ENCODE measurements at places on chromosomes 13 and 19. TPM values are rescaled to one million over a fixed set of nuclear protein-coding genes. Genes with fewer than 3 reads are reported as not detected.

GRCh38 chr19:38683393-38684077 is 36.1 kb downstream of the ACTN4 start:
- DNase-seq, result no peak
- H3K4me3 ChIP-seq, result no peak overlapping the region
- H3K36me3 ChIP-seq, result peaks cover 21% of the 10 kb centered on the region
- peak overlapping the region; percentile 88 for H3K27ac ChIP-seq

DNA sequence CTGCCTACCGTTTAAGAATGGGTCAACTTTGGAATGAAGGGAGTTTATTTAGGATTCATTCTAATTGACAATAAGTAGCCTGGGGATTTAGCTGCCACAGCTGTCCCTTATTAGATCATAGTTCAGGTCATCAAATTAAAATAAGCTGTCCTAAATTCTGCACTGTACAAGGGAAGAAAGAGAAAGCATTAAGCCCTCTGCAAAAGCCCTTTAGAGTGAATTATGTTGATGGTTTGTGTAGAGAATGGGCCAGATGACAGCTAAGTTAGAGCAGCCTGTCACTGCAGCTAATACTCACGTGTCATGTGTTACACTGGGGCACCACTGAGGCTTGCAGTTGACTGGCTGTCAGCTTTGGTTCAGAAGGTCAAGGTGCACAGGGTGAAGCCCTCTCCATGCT is 737.1 kb upstream of the SLC10A2 start:
- no peaks in the 10 kb centered on the region for H3K27me3 ChIP-seq
- no peak overlapping the region for H3K27ac ChIP-seq
- H3K36me3 ChIP-seq, result no peaks in the 10 kb centered on the region
- no peaks in the 10 kb centered on the region for H3K4me1 ChIP-seq
- no peak for DNase-seq

- H3K27me3 ChIP-seq, result no peaks in the 10 kb centered on the region
- H3K4me1 ChIP-seq, result no peaks in the 10 kb centered on the region
- H3K27ac ChIP-seq, result no peak overlapping the region
- no peaks in the 10 kb centered on the region for H3K36me3 ChIP-seq
- H3K4me3 ChIP-seq, result no peak overlapping the region
Measured at GRCh38 chr13:37616131-37616530, 17.6 kb upstream of the POSTN start.

- H3K4me3 ChIP-seq, result peak overlapping the region; percentile 41
- peaks cover 11% of the 10 kb centered on the region for H3K4me1 ChIP-seq
- peak; percentile 91 for DNase-seq
- no peaks in the 10 kb centered on the region for H3K27me3 ChIP-seq
Measured at GRCh38 chr19:55216461-55217198, 7.3 kb upstream of the PTPRH start.

GRCh38 chr19:48619692-48620585 is 633 bp downstream of the SPHK2 start:
- H3K4me3 ChIP-seq, result peak overlapping the region; percentile 86
- H3K27ac ChIP-seq, result peak overlapping the region; percentile 98

Gene LYPD3
- total RNA-seq, result 0.49 TPM

DNA sequence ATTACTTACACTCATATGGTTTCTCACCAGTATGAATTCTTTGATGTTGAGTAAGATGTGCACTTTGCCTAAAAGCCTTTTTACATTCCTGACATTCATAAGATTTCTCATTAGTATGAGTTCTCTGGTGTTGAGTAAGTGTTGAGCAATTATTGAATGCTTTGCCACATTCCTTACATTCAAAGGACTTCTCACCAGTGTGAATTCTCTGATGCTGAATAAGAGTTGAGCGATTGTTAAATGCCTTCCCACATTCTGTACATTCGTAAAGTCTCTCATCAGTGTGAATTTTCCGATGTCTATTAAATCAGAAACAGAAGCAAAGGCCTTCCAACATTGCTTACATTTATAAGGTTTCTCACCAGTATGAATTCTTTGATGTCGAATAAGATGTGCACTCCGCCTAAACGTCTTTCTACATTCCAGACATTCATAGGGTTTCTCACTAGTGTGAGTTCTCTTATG is 14.2 kb upstream of the ZFP30 start:
- no peaks in the 10 kb centered on the region for H3K36me3 ChIP-seq
- H3K27me3 ChIP-seq, result no peaks in the 10 kb centered on the region
- no peaks in the 10 kb centered on the region for H3K4me1 ChIP-seq
- no peak overlapping the region for H3K4me3 ChIP-seq
- H3K27ac ChIP-seq, result no peak overlapping the region
- DNase-seq, result no peak

DNA sequence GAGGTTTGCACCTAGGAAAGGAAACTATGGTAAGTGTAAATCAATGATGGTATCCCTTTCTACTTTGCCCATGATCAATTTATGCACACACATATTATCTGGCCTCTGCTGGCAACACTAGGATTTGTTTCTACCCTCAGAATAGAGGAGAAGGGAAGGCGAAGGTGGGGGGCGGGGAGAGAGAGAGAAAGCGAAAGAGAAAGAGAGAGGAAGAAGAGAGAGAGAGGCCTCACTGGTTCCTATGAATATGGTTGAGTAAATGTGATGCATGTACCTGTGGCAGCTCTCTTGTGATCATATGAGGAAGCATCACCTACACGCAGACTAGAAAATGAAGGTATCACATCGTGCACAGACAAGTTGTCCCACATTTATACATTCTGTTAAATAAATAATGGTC is 882.0 kb upstream of the SLITRK6 start:
- H3K4me1 ChIP-seq, result no peaks in the 10 kb centered on the region
- no peaks in the 10 kb centered on the region for H3K27me3 ChIP-seq
- DNase-seq, result no peak
- H3K36me3 ChIP-seq, result no peaks in the 10 kb centered on the region

GRCh38 chr13:40197936-40198595 is 468.4 kb downstream of the FOXO1 start:
- DNase-seq, result no peak
- H3K4me1 ChIP-seq, result peaks cover 17% of the 10 kb centered on the region
- no peak overlapping the region for H3K4me3 ChIP-seq
- H3K36me3 ChIP-seq, result no peaks in the 10 kb centered on the region
- no peak overlapping the region for H3K27ac ChIP-seq

Gene ZNF835
- 3.0 TPM for total RNA-seq

Gene SBK3
- total RNA-seq, result 0.13 TPM

DNA sequence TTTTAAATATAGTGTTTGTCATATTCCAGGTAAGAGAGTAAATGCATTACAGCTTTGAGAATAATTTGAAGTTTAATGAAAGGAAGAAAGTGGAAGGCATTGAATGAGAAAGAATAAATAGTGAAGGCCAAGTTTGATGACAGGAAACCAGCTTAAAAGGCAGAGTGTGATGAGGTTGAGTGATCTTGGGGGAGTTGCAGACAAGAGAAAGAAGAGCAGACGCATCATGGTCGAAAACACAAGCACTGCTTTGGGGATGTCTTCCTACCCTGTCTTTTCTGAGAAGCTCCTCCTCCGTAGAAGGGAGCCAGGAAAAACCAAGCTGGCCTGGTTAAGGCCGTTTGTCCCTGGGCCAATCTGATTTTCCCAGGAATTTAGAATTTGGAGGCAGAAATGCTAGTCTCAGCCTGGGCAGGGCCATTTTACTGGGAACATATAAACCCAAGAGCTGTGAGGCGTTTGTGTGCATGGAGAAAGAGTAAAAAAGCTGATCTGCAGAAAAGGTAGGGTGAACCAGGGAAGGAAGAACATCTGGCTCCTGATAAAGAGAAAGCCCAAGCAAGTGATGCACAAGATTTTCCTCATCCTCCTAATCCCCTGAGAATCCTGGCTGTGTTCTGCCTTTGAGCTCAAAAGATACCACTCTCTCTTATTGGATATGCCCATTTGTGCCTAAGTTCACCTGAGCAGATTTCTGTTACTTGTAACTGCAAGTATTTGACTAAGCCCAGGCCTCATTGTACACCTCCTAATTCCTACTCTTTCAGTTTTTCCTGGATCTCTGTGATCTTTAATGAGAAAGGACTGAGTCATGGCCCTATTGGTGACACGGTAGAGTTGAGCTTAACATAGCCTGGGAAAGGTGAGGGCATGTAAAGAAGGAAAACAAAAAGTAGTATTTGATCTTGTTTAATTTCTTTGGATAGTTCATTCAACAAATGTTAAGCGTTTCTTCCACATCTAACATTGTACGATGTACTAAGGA is 80.0 kb downstream of the WDFY2 start:
- DNase-seq, result peak; percentile 18
- no peak overlapping the region for H3K27ac ChIP-seq
- no peaks in the 10 kb centered on the region for H3K4me1 ChIP-seq
- H3K4me3 ChIP-seq, result no peak overlapping the region
- no peaks in the 10 kb centered on the region for H3K36me3 ChIP-seq

- peaks cover 9% of the 10 kb centered on the region for H3K27me3 ChIP-seq
- peaks cover 42% of the 10 kb centered on the region for H3K36me3 ChIP-seq
- no peak for DNase-seq
- H3K4me3 ChIP-seq, result peak overlapping the region; percentile 34
Measured at GRCh38 chr19:15196360-15197005, 4.3 kb downstream of the NOTCH3 start.

- H3K4me1 ChIP-seq, result peaks cover 5% of the 10 kb centered on the region
- no peaks in the 10 kb centered on the region for H3K36me3 ChIP-seq
- H3K27ac ChIP-seq, result peak overlapping the region; percentile 33
- no peak overlapping the region for H3K4me3 ChIP-seq
Measured at GRCh38 chr13:109645831-109646230, 140.6 kb downstream of the IRS2 start.

Gene CGB5
- total RNA-seq, result 0.40 TPM

Gene PRTN3
- 0.44 TPM for total RNA-seq

Gene IL4I1
- 0.53 TPM for total RNA-seq

- H3K4me3 ChIP-seq, result no peak overlapping the region
- H3K27ac ChIP-seq, result no peak overlapping the region
- DNase-seq, result no peak
- H3K36me3 ChIP-seq, result no peaks in the 10 kb centered on the region
- no peaks in the 10 kb centered on the region for H3K4me1 ChIP-seq
Measured at GRCh38 chr13:99905224-99905623, 66.3 kb downstream of the ZIC5 start.

Gene GRIK5
- total RNA-seq, result 1.3 TPM

- H3K4me1 ChIP-seq, result no peaks in the 10 kb centered on the region
- no peak for DNase-seq
- H3K27me3 ChIP-seq, result no peaks in the 10 kb centered on the region
Measured at GRCh38 chr13:38542601-38543000, 144.3 kb upstream of the FREM2 start.

DNA sequence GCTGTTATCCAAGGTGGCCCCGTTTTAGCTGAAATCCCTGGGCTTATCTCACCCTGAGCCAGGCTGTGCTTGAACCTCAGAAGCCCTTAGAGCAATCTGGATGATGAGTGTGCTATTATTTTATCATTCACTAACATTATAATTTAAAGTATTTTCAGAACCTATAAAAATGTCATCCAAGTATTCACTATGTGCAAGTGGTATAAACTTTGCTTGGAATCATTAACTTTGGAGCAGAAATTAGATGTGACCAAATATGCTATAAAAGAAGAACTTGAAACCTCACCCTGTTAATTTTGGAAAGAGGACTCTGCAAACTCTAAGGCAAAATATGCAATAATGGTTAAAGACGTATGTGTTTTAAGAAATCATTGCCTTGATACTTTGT is 147.5 kb downstream of the USP12 start:
- no peak for DNase-seq
- peaks cover 13% of the 10 kb centered on the region for H3K4me1 ChIP-seq
- no peak overlapping the region for H3K27ac ChIP-seq
- no peaks in the 10 kb centered on the region for H3K36me3 ChIP-seq

Gene FAM83E
- 0.13 TPM for total RNA-seq

DNA sequence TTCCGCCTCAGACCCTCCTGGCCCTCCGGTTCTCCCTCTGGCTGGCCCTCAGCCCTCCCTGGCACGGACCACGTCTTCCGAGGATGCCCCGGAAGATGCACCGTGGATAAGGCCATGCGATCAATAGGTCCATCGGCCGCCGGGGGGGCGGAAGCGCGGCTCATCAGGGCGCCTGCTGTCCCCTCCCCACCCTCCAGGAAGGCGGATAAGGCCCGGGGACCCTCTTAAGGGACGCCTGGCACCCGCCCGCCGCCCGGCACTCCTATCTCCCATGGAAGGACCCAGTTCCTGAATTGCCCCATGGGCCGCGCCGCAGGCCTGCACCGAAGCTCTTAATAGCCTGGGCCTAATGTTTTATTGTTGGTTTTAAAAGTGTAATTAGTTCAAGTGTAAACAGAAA is 46.2 kb upstream of the TCF3 start:
- no peak for DNase-seq
- no peak overlapping the region for H3K4me3 ChIP-seq
- H3K27me3 ChIP-seq, result peaks cover 46% of the 10 kb centered on the region
- H3K27ac ChIP-seq, result no peak overlapping the region

Gene ZIM2
- 4.6 TPM for total RNA-seq

GRCh38 chr19:41569481-41570150 is 6.3 kb upstream of the CEACAM21 start:
- DNase-seq, result peak; percentile 48
- no peak overlapping the region for H3K4me3 ChIP-seq
- H3K36me3 ChIP-seq, result no peaks in the 10 kb centered on the region
- H3K4me1 ChIP-seq, result peaks cover 12% of the 10 kb centered on the region

Gene ZNF285
- 7.2 TPM for total RNA-seq

Gene LIM2
- total RNA-seq, result not detected

Gene RGCC
- total RNA-seq, result 24.1 TPM

Gene DENND1C
- 0.13 TPM for total RNA-seq

DNA sequence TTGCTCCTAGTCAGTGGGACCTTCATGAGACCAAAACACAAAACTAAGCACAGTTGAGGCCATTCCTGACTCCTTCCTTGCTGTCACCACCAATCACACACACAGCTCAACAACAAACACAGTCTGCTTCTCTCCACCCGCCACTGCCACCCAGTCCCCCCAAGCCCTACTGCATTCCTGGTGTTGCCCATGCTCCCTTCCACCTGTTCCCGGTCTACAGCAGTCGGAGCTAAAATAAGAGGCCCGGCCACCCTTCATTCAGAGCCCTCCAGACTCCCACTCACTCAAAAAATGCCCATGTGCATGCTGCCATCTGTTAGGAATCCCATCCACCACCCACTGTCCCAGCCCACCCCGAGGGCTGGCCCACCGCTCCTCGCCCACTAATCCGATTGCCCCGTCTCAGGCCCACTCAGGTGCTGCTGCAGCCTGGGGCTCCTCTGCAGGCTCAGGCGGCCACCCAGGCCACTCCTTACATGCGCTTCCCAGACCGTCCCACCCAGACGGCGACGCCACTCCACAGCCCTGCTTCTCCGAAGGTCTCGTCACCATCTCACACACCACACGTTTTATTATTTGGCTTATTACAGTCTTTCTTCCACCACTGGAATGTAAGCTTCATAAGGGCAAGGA is 127.6 kb downstream of the RNF17 start:
- no peak for DNase-seq
- no peak overlapping the region for H3K27ac ChIP-seq
- H3K36me3 ChIP-seq, result peaks cover 21% of the 10 kb centered on the region
- no peak overlapping the region for H3K4me3 ChIP-seq
